Astrocyte (in vitro differentiated cells and primary cell): ENCODE measurements at places on chromosomes 16 and 17. TPM values are rescaled to one million over a fixed set of nuclear protein-coding genes. Genes with fewer than 3 reads are reported as not detected.

GRCh38 chr16:728131-728889 lies 1.4 kb downstream of the HAGHL start:
- peak; percentile 63 for DNase-seq

- no peak for DNase-seq
Measured at GRCh38 chr16:31344712-31345111, 10.3 kb upstream of the ITGAX start.

- DNase-seq = no peak
Measured at GRCh38 chr17:78092794-78093324, 35.7 kb downstream of the TMC6 start.

DNA sequence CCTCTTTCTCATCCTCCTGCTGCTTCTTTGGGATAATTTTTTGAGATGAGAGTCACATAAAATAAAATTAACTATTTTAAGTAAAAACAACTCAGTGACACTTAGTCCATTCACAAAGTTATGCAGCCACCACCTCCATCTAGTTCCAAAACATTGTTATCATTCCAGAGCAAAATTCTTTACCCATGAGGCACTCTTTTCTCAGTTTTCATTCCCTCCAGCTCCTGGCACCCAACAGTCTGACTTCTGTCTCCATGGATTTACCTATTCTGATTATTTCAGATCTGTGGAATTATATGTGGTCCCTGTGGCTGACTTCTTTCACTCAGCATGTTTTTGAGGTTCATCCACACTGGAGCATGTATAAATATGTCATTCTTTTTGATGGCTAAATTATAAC lies 239.9 kb upstream of the DYNLRB2 start:
- peak; percentile 83 for DNase-seq

DNA sequence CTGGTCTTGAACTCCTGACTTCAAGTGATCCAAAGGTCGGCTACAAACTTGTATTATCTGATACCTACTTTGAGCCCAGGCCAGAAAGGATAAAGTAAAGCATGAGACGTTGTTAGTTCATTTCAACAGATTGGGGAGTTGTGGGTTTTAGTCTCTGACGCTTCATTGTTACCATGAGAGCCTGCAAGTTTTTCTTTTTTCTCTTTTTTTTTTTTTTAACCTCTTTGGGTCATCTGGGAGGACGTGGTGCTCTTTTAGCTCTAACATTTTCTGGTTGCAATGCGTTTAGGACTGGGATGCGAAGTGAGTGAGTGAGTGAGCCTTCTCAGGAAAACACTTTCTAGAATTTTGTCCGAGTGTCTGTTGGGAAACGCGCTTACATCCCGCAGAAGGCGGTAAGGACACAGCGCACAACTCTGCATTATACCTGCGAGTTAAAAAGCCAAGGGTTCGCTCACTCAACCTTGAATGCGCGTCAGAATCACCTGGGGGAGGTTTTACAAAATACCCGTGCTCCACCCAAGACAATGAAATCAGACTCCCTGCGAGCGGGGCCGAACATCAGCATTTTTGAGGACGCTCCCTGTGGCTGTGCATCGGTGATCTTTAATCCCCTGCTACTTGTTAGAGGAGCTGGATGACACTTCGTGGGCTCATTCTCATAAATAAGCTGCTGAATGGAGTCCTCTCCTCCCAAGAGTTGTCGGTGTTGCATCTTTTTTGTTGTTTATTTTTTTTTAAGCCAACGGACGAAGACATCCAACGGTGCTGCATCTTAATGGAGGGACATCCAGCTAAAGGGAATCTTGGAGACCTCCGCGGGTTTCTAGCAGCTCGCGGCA lies 629 bp upstream of the RNF135 start:
- peak; percentile 7 for DNase-seq

RPS6KB1 gene
- 33.4 and 41.7 TPM in 2 replicates for total RNA-seq

CCL13 gene
- total RNA-seq = not detected in 2 replicates

PRDM7 gene
- total RNA-seq = not detected in 2 replicates

CRYBA1 gene
- not detected in 2 replicates for total RNA-seq

HEATR9 gene
- total RNA-seq = not detected in 2 replicates

PTGES3L gene
- total RNA-seq = 5.1 and 5.8 TPM in 2 replicates
